ENCODE measurements at places on chromosomes 5 and 9.

GRCh38 chr5:110809006-110809405, 70.2 kb downstream of the SLC25A46 start:
- no peak for DNase-seq

DNA sequence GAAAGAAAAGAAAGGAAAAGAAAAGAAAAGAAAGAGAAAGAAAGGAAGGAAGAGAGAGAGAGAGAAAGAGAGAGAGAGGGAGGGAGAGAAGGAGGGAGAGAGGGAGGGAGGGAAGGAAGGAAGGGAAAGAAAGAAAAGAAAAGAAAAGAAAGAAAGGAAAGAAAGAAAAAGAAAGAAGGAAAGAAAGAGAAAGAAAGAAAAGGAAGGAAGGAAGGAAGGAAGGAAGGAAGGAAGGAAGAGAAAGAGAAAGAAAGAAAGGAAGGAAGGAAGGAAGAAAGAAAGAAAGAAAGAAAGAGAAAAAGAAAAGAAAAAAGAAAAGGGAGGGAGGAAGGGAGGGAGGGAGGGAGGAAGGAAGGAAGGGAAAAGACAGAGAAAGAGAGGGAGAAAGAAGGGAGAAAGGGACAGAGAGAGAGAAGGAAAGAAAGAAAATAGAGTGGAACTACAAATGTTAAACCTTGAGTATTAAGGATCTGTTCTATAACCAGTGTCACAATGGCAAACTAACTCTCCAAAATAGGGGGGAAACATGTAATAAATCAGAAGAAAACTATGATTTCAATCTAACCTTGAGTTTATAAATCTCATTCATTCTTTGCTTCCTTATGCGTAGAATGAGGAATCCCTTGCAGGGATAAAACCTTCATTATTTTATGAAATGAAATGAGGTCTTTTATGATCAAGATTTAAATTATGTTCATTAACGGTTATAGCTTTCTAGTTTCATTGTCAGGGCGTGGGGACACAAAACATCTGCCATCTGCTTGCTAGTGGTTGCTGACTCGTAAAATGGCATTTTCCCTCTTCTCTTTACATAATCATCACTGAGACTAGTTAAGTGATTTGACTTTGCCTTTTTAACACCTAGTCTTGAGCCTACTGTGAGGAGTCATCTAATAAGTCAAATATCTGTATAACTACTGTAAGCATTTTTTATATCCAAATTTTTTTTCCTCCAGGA, 40.7 kb upstream of the RAD23B start:
- no peak for DNase-seq

DNA sequence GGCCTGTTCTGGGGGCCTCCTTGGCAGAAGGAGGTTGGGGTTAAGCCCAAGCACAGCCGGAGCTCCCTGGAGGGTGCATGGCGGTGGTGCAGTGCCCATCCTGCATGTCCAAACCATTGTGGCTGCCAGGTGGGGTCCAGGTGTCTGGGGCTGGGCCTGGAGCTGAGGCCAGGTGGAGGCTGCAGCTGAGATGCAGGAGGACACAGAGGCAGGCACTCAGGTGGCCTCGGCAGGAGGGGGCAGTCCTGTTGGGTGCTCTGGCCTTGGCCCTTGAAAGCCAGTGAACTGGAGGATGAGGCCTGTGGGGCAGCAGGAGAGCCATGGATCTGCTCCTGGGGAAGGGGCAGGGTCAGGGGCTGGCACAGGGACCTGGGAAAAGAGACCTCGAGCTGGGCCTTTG, 195.3 kb downstream of the OLFM1 start:
- no peak for DNase-seq

GRCh38 chr9:34381323-34381722, 4.6 kb upstream of the MYORG start:
- no peak for DNase-seq

GRCh38 chr5:174177976-174178605, 132.6 kb downstream of the NSG2 start:
- no peak for DNase-seq

GRCh38 chr5:137887831-137888230, 1.4 kb upstream of the PKD2L2 start:
- DNase-seq, result no peak

DNA sequence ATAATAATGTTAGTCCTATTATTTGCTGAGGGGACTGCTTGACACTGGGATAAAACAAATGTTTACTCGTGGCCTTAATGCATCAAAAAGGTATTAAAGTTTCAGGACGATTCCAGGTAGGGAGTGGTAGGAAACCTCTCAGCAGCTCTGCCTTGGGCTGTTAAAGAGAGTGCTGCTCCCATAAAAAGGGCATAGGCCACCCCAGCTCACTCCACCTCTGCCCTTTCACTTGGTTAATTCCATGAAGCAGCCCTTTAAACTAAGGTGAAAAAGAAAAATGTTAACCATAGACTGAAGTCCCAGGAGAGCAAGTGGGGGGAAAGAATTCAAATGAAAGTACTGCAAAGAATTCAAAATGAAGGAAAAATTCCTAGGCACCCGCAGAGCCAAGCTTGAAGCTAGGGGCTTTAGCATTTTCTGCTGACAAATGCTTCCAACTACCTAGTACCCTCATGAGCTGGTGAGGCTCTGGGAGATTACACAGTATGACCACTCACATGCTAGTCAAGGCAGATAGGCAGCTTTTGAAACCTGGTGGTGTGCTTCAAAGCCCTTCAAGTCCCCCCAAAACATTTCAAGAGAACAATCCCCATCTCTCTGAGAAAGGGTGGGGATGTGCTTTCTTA, 8.5 kb downstream of the KLF9 start:
- no peak for DNase-seq

DNA sequence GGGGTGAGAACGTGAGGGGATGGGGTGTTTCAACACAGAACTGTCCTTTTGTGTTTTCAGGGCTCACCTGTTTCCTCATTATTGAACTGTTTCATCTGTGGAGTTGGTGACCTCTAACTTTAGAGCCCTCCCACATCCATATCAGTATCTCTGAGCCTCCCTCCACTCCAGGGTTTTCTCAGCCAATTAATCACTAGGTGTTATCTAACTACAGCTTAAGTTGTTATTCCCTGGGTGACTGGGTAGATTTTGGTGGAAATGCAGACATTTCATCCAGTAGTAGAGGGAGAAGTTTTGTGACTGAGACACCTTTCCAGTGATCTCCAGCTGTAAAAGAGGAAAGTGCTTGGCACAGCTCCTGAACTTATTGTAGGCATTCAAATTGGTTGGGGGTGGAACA, 23.7 kb downstream of the PPP3R2 start:
- DNase-seq, result no peak

DNA sequence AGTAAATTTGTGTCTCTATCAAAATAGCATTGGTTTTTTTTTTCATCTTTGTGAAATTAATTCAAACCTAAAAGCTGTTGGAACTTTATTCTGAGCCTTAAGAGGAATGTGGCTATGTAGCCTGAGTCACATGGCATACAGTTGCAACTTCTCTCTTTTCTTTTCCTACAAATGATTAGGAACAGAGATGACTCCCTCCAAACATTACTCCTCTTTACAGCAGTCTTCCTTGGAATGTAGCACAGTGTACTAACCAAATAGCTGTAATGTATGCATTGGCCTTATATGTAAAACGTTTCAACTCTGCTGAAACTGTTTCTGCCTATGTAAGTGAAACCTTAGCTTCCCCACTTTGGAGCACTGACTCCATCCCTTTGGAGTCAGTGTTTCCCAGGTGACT, 100.9 kb upstream of the MAP1B start:
- DNase-seq, result no peak

DNA sequence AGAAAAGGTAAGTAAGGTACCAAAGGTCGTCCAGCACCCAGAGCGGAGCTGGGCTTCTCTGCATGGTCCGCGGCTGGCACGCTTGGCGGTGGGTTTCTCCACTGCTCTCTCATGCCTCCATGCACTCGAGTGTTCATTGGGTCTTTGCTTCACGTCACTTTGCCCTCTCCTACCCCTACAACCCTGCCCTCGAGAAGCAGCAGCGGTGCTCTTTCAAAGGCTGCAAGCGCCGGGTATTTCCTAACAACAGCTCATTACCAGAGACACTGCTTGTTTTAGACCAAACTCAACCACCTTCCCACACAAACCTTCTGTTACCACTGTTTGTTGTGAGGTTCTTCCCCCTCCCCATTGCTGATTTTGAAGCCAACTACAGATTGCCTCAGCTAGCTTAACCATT, 21.5 kb upstream of the ZBTB34 start:
- no peak for DNase-seq

Data from RWPE2 (cell line).